ENCODE measurements at places on chromosomes 7 and 10.

DNA sequence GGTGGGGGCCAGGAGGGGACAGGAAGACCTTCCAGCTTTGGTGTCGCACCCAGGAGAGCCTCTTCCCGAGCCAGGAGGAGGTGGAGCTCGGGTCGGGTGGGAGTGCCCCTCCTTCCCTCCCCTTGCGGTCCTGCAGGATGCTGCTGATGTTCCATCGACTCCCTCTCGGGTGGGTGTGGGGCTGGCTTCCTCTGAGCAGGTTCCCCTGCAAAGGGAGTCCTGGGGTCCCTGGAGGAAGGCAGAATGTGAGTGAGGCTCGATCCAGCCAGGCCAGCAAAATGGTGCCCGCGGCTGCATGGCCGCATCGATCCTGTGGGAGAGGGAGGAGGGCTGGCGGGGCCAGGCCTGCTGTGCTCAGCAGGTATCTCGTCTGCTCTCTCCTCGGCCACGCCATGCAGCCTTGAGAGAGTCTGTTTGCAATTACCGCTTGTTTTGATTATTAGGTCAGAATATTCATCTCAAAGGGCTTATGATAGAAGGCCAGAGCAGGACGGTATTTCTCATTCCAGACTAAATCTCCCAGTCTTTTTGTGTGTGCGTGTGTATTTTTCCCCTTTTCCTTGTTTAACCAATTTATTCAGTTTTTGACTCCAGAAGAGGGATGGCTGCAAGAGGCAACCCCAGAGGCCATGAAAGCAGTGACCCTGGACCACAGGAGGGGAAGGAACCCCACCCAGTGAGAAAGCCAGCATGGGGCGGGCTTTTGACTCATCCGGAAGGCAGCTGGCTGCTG, 137.3 kb upstream of the ZMIZ1 start:
- H3K36me3 ChIP-seq, result no peaks in the 10 kb centered on the region
- no peaks in the 10 kb centered on the region for H3K27me3 ChIP-seq
- no peak overlapping the region for H3K4me3 ChIP-seq
- H3K27ac ChIP-seq, result no peak overlapping the region
- DNase-seq, result no peak
- H3K4me1 ChIP-seq, result no peaks in the 10 kb centered on the region

DNA sequence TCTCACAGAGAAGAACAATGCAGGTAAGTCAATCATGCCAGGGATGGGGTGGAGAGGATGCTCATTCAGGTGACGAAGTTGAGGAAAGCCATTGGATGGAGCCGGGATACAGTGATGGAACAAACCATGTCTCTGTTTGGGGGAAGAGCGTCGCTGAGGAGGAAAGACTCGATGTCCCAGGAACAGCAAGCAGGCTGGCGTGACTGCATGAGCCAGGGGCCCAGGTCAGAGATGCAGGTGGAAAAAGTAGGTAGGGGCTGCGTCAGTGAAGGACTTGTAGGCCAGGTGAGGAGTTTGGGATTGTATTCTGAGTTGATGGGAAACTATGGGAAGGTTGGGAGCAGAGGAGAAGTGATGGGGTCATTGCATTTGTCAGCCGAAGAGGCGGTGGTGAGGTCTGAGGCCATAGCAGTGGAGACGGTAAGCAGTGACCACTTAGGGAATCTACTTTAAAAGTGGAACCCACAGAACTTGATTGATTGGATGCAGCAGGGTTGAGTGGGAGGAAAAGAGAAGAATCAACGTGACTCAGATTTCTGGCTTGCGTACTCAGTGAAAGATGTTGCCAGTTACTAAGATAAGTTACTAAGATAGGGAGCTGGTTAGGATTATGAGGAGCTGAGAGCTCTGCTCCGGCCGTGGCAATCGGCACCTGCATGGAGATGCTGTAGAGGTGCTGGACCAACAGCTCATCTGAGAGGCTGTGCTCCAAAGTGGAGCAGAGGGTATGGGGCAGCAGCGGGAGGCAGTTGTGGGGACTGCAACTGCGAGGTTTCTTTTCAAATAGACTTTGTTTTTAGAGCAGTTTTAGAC, 12.5 kb upstream of the IL2RA start:
- no peak overlapping the region for H3K4me3 ChIP-seq
- peaks cover 30% of the 10 kb centered on the region for H3K4me1 ChIP-seq
- no peak overlapping the region for H3K27ac ChIP-seq
- DNase-seq, result no peak
- H3K27me3 ChIP-seq, result no peaks in the 10 kb centered on the region

DNA sequence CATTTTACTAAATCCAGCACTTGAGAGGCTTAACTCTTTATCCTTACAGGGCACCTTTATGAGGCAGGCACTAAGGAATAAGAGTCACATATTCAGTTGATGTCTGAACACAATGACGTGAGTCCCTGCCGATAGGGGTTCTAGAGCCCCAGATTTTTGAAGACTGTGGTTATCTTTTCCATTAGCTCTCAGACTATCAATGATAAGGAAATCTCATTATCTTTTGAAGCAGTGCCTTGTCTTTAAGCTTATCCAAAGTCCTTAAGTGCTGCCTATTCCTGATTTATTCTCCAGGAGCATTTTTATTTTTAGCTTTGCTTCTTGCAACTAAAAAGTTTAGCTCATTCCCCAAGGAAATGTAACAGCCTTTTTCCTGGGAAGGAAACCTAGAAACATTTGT, 444.1 kb upstream of the LRRN3 start:
- no peak overlapping the region for H3K4me3 ChIP-seq
- H3K27me3 ChIP-seq, result no peaks in the 10 kb centered on the region
- no peak for DNase-seq

GRCh38 chr10:77630507-77630848, 7.1 kb downstream of the KCNMA1 start:
- H3K36me3 ChIP-seq, result no peaks in the 10 kb centered on the region
- H3K4me3 ChIP-seq, result no peak overlapping the region
- peaks cover 8% of the 10 kb centered on the region for H3K27me3 ChIP-seq
- no peaks in the 10 kb centered on the region for H3K4me1 ChIP-seq

GRCh38 chr10:132811891-132812481, 26.0 kb upstream of the NKX6-2 start:
- no peaks in the 10 kb centered on the region for H3K27me3 ChIP-seq
- H3K27ac ChIP-seq, result no peak overlapping the region
- H3K4me3 ChIP-seq, result no peak overlapping the region

- no peak overlapping the region for H3K27ac ChIP-seq
- H3K4me3 ChIP-seq, result no peak overlapping the region
- peak; percentile 42 for DNase-seq
- peaks cover 86% of the 10 kb centered on the region for H3K36me3 ChIP-seq
Observed at GRCh38 chr7:50367100-50367499, 62.6 kb downstream of the IKZF1 start.

DNA sequence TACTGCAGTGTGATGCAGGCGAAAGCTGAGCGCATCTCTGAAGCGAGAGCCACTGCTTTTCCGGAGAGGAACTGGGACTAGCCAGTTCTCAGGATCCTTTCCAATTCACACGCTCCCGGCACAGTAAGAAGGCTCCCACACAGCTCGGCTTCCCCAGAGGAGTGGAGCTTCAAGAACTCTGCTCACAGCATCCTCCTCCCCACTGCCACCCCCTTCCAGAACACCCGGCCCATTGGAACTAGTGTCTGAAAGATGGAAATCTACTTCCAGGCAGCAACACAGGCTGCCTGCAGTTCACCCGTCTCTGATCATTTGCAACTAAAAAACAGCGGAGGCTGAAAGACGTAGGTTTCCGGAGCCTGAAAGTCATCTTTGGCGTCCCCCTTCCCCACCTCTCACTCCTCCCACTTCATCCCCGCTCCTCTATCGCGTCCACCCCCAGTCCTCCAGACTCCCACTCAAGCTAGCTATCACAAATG, at the start of gene DGKB:
Gene DGKB, minus strand, starts transcription at position 163 of the 479 bp plus-strand sequence.
- peaks cover 17% of the 10 kb centered on the region for H3K27me3 ChIP-seq
- no peak for DNase-seq
- no peak within 1 kb of the TSS for H3K27ac ChIP-seq
- H3K4me1 ChIP-seq, result no peaks in the 10 kb centered on the region

Data from common myeloid progenitor, CD34-positive (primary cell).